ENCODE measurements at places on chromosomes 3 and 15.

- DNase-seq, result no peak
Measured at GRCh38 chr15:79439236-79439635, 7.1 kb downstream of the MINAR1 start.

GRCh38 chr3:77191640-77192039, 151.7 kb downstream of the ROBO2 start:
- no peak for DNase-seq

- no peak for DNase-seq
Measured at GRCh38 chr3:134232951-134233350, 17.7 kb downstream of the RYK start.

GRCh38 chr3:33187368-33187634, 31.3 kb downstream of the SUSD5 start:
- DNase-seq, result no peak

GRCh38 chr3:12752809-12753208, 6.2 kb downstream of the TMEM40 start:
- DNase-seq, result no peak

GRCh38 chr3:192408647-192409200, 318.6 kb downstream of the FGF12 start:
- DNase-seq, result no peak

DNA sequence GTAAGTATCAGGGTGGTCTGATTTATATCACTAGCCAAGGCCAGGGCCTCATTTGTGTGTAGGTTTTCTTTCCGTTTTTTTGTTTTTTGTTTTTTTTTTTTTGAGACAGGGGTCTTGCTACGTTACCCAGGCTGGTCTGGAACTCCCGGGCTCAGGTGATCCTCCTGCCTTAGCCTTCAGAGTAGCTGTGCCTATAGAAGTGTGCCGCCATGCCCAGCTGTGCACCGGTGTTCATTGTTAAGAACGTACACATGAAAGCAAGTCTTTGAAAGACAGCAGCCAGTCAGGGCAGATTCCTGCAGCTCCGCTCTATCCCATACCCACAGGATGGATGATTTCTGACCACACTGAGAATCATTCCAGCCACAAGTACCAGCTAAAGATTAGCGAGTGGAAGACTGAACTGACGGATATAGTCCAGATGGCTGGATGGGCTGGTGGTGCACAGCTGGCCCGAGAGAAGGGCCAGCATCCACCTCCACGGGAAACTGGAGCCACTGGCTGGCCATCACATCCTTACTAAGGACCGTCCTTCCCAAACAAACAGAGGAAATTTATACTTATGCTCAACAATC, 95.4 kb downstream of the PCSK6 start:
- DNase-seq, result no peak

GRCh38 chr3:39445927-39446326, 21.6 kb upstream of the MOBP start:
- DNase-seq, result no peak

DNA sequence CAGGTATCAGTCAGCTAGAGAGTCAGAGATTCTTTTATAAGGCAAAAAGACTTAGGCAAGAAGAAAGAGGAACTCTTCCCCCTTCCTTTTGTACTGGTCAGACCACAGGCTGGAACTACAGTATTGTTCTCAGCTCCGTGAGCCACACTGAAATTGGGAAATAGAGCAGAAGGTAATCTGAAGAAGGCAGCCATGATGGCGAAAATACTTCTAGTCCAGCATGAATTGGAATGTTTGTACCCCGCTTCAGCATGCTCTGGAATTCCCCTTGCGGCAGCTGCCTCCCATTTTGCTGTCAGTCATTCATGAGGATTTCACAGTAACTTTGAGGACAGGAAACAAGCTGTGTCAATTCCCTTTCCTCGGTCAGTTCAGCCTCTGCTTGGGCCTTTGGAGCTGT, 96.2 kb downstream of the CORO2B start:
- DNase-seq, result no peak

DNA sequence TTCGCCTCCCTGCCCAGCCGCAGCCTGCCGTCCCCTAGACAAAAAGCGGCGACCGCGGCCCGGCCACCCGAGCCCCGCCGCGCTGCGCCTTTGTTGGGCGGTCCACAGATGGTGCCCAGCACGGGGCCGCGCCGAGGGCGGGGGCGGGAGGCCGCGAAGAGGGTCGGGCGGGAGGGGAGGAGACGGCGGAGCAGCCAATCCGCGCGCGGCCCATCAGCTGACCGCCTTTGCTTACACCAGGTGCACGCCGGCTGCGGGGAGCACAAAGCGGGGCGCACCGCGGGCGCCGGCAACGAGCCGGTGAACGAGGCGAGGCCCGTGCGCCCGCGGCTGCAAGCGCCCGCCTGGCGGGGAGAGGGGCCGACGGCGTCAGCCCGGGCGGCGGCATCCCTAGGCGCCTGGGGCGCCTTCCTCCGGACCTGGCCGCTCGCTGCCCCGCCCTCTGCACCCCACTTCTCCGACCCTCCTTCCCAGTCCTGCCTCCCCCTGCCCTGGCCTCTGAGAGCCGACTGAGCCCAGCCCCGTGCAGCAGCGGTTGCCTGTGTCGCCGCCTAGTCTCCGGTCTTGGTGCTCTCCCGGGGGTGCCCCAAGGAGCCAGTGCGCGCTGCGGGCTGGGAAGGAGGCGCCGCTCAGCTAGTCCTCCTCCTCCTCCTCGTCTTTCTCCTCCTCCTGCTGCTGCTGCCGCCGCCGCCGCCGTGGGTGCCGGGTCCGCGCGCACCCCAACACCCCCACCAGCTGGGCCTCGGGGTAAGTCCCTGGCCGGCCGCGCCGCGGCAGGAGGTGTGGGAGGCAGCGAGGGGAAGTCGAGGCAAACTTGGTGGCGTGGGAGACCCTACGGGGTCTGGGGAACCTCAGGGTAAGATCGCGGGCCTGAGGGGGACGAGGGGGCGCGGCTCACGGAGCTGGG, at the start of gene LRRN1:
Gene LRRN1 (plus strand): TSS at position 259 of the 907 bp plus-strand sequence. CDS start 45,211 bp downstream, outside the sequence.
- peak; percentile 50 for DNase-seq

DNA sequence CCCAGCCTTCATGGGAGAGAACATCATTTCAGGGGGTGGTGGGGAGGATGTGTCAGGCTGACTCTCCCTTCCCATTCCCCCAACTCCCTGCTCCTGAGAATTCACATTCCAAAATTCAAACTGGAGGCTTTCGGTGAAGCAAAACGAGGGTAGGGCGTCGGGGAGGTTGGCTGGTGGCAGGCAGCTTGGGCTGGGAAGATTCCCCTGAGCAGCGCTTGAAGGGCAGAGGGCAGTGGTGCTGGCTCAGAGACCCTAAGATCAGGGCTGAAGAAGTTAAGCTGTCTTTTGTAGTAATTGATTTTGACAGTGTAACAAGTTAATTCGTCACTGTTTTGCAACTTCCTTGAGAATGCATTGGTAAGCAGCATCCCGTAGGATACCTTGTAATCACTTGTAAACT, 187.8 kb downstream of the RAB11A start:
- DNase-seq, result no peak

GRCh38 chr3:171234298-171235010, 207.9 kb upstream of the SLC2A2 start:
- no peak for DNase-seq

- no peak for DNase-seq
Measured at GRCh38 chr3:65779390-65779789, 259.3 kb downstream of the MAGI1 start.

- no peak for DNase-seq
Measured at GRCh38 chr15:56176996-56177395, 66.7 kb downstream of the RFX7 start.

GRCh38 chr3:71753701-71754609, at the start of gene GPR27:
TSS of gene GPR27 (plus strand) at chr3:71753855. CDS start at chr3:71754050, 195 bp downstream.
- DNase-seq, result no peak

- no peak for DNase-seq
Measured at GRCh38 chr3:190205739-190206138, 85.0 kb upstream of the P3H2 start.

- DNase-seq, result no peak
Measured at GRCh38 chr3:72441284-72441994, 406.8 kb downstream of the SHQ1 start.

DNA sequence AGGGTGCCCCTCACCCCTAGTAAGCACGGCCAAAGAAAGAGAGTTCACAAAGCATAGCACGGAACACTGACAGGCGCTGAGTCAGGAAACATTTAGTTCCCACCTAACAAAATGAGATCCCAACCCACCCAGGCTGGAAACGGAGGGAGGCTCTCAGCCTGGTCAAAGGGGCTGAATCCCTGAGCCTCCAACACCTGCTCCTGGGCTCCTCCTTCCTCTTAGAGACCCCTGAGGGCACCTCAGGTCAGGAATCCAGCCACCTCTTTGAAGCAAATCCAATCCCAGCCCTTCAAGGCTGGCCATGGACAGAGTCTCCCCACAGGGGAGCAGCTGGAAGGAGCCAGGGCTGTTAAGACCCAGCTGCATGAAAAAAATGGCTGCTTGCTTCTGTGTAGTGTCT, 154.4 kb upstream of the HES1 start:
- no peak for DNase-seq

DNA sequence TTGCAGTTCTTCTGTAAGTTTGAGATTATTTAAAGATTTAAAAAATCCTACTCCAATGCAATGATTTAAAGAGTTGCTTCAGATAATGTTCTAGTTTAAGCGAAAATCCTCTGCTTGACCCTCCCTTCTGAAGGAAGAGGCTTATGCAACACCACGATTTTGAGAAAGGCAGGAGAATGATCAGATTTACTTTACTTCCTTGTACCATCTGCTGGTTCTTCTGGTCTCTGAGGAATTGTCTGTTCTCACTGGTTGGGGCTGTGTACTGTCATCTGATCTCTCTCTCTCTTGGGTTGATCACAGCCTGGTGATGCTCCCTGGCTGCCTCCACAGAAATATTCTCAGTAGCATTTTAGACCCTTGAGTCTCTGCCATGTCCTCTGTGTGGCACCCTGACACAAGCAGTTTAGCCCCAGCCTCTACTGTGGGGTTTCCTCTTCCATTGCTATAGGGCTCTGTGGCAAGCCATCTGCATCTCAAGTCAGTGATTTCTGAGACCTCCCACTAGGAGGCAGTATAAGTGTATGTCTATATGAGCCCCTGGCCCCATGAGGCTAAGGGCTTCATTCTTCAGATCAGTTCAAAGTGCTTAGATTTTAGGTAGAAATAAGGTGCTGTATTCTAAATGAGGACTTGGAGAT, 50.8 kb upstream of the PLAAT1 start:
- DNase-seq, result peak; percentile 76

DNA sequence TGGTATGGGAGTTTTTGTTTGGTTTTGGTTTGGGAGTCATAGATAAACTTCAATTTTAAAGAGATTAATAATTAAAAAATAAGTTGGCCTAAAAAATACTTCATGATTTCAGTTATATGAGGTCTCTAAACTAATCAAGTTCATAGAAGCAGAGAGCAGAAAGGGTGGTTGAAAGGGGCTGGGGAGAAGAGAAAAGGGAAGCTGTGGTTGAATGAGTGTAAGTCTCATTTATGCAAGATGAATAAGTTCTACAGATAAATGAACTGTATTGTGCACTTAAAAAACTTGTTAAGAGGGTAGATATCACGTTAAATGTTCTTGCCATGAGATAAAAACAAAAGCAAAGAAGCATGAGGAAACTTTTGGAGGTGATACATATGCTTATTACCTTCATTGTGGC, 188.7 kb downstream of the NSUN3 start:
- no peak for DNase-seq

DNA sequence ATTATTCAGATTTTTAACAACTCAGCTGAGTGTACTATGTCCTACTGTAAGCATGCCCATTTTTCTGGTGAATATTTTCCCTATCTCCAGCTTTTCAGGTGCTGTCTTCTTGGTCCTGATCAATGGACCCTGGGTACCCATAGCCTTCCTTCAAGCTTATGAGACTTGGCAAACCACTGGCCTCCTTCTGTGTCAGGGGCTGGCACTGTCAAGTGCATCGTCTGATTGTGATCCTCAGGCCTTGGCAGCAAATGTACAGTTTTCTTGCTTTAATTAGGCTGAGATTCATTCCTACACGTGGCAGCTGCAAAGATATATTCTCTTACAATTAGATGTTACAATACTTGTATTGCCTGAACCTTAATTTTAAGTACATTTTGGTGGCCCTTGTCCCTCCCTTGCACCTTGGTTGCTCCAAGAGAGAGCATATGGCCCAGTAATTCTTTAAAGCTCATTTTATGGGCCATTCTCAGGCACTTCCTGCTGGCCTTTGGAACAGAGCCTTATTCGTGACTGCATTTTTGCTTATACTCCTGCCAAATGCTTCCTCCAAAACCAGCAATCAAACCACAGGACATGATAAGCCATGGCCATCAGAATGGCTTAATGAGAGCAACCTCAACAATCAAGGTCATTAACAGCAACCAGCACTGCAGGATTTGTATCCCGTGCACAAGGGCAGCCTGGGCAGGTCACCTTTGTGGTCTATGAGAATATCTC, 179.9 kb downstream of the CNTN6 start:
- no peak for DNase-seq

GRCh38 chr15:43939070-43939469, 112.3 kb downstream of the WDR76 start:
- no peak for DNase-seq

DNA sequence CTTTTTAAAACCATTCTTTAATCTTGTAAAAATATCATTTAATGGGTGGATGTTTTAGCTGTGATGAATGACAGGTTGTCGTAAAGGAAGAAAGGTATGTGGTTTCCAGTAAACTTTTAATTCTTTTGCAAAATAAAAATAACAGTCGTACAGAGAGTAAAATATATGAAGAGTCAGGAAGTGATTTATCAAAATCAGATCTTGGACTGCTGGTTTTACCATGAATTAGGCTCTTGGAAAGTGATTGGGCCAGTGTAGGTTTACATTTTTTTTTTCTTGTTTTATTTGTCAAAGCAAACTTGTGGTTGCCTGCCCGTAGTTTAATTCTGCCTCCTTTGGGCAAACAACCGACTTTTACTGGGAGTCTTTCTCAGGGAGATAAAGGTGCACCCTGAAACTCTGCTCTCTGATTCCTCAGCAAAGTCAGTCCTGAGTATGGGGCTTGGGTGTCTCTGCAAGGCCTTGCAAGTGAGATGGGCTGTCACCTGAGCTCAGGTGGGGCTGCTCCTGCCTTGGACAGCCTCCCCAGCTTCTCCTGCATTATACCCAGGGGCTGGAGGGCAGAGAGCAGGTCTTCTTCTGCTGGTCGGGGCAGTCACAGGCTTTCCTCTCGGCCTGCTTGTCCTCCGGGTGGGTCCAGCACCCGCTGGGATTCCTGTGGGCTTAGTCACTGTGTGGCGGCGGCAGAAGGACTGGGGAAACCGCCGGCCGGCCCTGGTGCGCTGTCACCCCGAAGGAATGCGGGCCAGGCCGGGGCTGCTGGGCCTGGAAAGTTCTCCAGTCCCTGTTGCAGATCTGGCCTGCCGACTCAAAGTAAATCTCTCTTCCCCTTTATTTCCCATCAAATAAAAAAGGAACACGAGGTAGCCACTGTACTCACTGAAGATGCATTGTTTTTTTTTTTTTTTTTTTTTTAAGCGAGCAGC, 79.0 kb downstream of the IGF1R start:
- peak; percentile 38 for DNase-seq

DNA sequence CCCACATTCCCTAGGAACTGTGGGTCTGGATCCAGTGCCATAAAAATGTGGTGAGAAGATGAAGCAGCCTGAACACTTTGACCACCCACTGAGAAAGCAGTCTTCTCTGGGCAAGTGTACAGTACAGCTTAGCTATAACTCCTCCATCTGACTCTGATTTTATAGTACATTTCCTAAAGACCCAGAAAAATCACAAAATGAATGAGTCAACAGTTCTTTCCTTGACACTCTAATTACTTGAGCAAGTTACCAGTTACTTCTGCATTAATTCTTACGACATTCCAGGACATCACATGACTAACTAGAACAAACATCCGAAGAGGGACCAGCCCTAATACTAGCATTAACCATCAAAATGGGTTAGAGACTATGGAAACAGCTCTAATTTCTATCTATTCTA, 148.1 kb upstream of the PEX5L start:
- no peak for DNase-seq
